ENCODE measurements at places on chromosomes 6 and 20. TPM values are rescaled to one million over a fixed set of nuclear protein-coding genes. Genes with fewer than 3 reads are reported as not detected.

OR2H2 gene
- not detected for total RNA-seq

GGTLC1 gene
- 0.43 TPM for total RNA-seq

CLPSL2 gene
- total RNA-seq: not detected

BPIFB1 gene
- total RNA-seq: not detected

ADGRF4 gene
- total RNA-seq: 4.5 TPM

PRIM2 gene
- total RNA-seq: 33.3 TPM

DNA sequence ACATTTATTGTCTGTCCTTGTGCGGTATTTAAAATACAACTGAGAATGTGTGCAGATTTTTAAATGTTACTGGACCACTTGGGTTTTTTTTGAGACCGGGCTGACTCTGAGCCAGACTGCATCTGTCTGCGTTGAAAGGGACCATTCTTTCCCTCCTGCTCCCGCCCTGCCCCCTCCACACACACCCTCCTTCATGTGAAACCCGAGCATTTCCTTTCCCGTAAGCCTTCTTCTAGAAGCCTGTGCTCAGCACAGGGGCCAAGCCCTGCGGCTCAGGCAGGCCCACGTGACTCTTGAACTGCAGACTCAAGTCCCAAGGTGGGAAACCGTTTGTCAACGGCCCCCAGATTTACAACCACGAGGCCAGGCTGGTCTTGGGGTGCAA, 82.7 kb upstream of the FOXC1 start:
- DNase-seq: no peak

DNA sequence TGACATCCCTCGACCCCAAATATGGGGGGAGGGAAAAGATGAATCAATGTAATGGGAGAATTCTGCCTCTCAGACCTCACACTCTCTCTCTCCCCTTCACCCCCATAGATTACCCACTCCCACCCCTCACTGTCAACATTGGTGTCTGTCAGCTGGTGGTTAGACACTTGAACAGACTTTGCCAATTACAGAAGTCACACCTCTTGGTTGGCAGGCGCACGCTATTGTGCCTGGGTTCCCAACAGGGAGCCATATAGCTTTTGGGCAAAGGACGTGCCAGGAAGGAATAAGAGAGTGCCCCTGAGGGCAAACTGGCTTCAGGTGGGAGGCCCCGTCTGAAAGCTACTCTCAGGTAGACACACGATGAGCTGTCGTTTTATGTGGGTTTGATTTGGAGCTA, 54.1 kb upstream of the FYN start:
- no peak for DNase-seq

GRCh38 chr6:170129691-170130171, 161.1 kb downstream of the DLL1 start:
- DNase-seq: no peak

GRCh38 chr20:38338849-38339520, 7.3 kb upstream of the LBP start:
- DNase-seq: no peak

- no peak for DNase-seq
Measured at GRCh38 chr20:16926626-16927430, 178.7 kb downstream of the OTOR start.

DNA sequence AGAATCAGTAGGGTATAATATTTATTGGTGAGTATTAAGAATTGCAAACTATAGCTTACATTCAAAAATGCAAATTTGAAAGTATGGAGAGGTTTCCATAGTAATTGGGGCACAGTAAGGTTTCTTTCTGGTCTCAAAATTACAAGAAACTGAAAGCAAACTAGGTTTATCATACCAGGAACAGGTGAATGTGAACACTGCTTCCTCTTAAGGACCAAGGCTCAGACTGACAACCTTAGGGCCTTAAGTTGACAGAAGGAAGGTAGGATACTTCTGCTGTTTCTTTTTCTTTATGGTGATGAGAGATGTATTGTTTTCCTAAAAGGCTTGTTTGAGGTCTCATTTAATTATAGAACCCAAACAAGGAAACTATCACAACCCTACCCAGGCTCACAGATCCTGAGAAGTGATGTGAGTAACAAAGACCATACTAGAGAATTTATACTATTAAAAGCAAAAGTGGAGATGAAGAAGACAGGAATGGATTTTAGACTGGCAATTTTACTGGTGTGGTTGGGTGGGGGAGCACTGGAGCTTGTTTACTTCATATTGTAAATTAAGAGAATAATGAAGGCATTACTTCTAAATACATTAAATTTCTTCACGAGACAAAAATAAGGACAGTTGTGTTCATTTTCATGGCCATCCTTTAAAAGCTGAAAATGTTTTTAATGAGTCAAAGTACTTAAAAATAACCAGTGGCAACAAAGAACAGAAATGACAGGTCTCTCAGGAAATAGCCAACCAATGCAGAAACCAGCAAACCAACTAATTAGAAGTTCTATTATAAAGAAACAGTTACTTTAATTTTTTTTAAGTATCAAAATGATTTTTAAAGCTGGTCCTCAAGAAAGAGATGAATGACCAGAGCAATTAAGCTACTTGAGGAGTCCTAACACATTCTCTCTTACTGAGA, 21.3 kb downstream of the STAU1 start:
- no peak for DNase-seq

All from PC-9 (cell line).